ENCODE measurements at places on chromosomes 3 and 15.

DNA sequence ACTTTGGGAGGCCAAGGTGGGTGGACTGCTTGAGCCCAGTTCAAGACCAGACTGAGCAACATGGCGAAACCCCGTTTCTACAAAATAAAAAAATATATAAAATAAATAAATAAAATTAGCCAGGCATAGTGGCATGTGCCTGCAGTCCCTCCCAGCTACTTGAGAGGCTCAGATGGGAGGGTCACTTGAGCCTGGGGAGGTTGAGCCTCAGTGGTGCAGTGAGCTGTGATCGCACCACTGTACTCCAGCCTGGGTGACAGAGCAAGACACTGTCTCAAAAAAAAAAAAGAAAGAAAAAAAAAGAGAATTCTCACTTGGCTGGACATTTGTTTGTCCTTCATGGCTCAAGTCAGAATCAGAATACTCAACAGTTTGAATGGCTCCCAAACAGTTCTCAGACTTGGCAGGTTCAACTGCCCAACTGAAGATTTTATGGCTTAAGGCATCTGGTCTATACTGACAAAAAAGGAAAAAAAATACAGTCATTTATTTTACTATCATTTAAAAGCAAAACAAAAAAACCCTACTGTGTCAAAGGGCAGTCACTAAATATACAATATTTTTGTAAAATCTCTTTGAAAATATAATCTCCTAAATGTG lies 106.6 kb downstream of the FBXL22 start:
- H3K4me3 ChIP-seq = no peak overlapping the region
- no peak for DNase-seq
- peaks cover 15% of the 10 kb centered on the region for H3K4me1 ChIP-seq
- H3K27me3 ChIP-seq = no peaks in the 10 kb centered on the region
- H3K36me3 ChIP-seq = peaks cover 22% of the 10 kb centered on the region
- no peak overlapping the region for H3K27ac ChIP-seq

DNA sequence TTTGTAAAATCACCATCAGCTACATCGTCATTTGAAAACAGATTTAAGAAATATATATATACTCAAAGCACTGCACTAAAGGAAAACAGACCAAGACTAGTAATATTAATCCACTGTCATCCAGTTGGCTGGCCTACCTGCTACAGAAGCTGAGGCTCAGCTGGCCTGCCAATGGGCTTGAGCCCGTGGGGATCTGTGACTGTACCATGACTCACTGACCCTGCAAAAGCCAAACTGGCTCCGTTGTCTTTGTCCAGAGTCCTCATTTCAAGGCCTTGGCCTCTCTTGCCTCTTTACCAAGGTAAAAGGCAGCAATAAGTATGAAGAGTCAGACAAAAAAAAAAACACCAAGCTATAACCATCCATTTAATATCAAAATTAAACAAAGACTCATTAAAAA lies 463.5 kb upstream of the RASGRP1 start:
- DNase-seq = no peak
- H3K4me3 ChIP-seq = no peak overlapping the region
- no peaks in the 10 kb centered on the region for H3K4me1 ChIP-seq
- H3K36me3 ChIP-seq = no peaks in the 10 kb centered on the region
- peaks cover 1% of the 10 kb centered on the region for H3K27me3 ChIP-seq

GRCh38 chr15:86852741-86853140 lies 773.1 kb downstream of the AGBL1 start:
- DNase-seq = no peak
- no peak overlapping the region for H3K4me3 ChIP-seq
- no peaks in the 10 kb centered on the region for H3K36me3 ChIP-seq
- no peaks in the 10 kb centered on the region for H3K27me3 ChIP-seq

- H3K27me3 ChIP-seq = no peaks in the 10 kb centered on the region
- no peak overlapping the region for H3K4me3 ChIP-seq
- H3K4me1 ChIP-seq = no peaks in the 10 kb centered on the region
- peaks cover 22% of the 10 kb centered on the region for H3K36me3 ChIP-seq
- no peak for DNase-seq
Observed at GRCh38 chr3:44923632-44924456, 49.4 kb downstream of the TGM4 start.

DNA sequence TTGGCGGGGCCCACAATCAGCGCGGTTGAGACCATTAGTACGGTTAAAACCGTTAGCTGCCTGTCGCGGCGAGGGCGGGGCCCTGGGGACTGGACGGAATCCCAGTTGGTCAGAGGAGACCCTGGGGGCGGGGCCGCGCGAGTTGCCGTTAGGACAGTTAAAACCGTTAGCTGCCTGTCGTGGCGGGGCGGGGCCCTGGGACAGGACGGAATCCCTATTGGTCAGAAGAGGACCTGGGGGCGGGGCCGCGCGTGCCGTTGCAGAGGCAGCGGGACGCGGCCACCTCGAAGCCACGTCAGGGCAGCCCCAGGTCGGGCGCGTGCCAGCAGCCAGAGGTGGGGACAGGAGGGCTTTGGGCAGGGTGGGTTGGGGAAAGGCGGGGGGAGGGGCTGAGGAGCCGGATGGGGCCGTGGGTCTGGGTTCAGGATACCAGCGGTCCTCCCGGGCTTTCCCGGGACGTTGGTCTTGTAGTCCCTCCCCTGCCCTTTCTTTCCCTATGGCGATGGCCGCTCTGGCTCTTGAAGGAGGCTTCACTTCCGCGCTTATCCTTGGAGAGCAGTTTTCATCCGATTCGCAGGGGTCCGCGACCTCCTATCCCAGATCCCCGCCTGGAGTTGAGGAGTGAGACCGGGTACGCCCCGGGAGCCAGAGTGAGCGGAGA lies 28.0 kb downstream of the KLHDC8B start:
- no peak overlapping the region for H3K27ac ChIP-seq
- peaks cover 4% of the 10 kb centered on the region for H3K27me3 ChIP-seq
- no peak for DNase-seq

GRCh38 chr15:91113030-91113429 lies 13.0 kb downstream of the SV2B start:
- H3K4me3 ChIP-seq = no peak overlapping the region
- no peak for DNase-seq
